ENCODE measurements at places on chromosomes 3 and 15.

DNA sequence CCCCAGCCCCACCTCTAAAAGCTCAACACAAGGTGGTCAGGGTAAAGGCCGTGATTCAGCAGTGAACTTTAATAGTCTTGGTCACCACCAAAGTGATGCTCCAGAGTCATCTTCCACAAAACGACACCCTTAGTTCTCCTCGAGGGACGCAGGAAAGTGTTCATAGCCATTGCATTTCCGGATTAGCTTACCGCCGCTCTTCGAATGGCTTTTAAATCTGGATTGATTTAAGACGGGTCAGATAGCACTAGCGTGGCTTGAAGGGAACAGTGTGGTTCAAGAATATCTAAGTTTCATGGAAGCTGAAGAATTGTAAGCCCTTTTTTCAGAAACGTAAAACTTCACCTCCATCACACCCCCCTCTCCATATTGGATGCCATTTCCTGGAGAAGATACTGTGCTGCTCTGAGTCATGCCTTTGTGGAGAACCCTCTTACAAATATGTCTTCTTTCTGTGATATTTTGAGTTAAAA lies 829 bp downstream of the RNF7 start:
- no peak for DNase-seq

GRCh38 chr3:195249057-195249770 lies 21.7 kb downstream of the XXYLT1 start:
- no peak for DNase-seq

- no peak for DNase-seq
Measured at GRCh38 chr3:157274644-157275137, 114.7 kb upstream of the CCNL1 start.

- DNase-seq: no peak
Measured at GRCh38 chr15:98150084-98150483, 189.6 kb downstream of the ARRDC4 start.

DNA sequence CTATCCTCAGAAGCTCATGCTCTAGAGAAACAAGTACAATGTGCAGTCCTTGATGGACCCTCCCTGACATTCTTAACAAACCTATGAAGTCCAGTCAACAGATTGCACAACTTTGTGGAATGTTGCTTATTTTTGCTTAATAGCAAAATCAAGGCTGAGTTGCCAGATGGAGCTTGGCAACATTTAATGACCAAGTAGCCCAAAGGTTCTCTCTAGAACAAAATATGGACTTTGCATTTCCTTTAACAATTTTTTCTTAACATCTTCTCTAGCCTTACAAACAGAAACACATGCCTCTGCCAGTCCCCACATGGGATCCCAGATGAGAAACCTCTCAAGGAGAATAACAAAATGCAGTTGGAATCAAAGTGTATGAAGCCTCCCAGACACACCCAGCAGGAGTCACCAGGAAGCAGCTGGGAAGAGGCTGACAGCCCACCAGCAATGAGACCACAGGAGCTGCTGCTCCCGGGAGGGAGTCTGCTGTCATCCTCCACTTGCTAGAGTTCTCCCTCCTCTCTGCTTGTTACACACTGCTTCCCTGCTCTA lies 422.5 kb upstream of the CDIN1 start:
- no peak for DNase-seq

GRCh38 chr3:42214565-42215283 lies 51.3 kb downstream of the CCK start:
- DNase-seq: no peak

GRCh38 chr3:184336547-184337398 lies 627 bp upstream of the FAM131A start:
- DNase-seq: no peak

DNA sequence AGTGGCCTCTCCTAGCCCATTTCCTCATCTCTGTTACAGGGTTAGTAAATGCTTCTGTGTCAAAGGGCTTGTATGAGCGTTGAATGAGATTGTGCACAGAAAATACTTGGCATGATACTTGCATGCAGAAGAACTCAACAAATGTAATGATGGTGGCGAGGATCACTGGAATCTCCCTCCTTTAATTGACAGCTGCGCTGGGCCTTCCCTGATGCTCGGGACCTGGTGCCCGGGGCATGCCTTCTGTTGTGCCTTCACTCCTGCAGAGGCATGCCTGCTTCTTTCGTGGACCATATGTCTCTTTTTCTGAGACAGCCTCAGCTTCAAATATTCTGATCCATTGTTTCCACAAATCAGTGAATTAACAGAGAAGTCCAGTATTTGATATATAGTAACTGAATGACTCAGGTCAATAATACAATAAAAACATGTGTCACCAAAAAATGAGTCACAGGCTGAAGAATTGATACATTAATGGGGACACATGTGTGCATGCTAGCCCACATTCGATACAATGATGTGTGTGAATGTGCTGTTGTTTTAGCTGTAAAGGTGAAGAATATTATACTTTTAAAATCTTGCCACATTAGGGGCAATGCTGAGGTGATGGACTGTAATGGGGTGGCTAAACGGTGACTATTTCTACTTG lies 243.3 kb upstream of the TBL1XR1 start:
- no peak for DNase-seq

GRCh38 chr3:146626403-146627122 lies 21.4 kb upstream of the PLSCR5 start:
- DNase-seq: no peak

DNA sequence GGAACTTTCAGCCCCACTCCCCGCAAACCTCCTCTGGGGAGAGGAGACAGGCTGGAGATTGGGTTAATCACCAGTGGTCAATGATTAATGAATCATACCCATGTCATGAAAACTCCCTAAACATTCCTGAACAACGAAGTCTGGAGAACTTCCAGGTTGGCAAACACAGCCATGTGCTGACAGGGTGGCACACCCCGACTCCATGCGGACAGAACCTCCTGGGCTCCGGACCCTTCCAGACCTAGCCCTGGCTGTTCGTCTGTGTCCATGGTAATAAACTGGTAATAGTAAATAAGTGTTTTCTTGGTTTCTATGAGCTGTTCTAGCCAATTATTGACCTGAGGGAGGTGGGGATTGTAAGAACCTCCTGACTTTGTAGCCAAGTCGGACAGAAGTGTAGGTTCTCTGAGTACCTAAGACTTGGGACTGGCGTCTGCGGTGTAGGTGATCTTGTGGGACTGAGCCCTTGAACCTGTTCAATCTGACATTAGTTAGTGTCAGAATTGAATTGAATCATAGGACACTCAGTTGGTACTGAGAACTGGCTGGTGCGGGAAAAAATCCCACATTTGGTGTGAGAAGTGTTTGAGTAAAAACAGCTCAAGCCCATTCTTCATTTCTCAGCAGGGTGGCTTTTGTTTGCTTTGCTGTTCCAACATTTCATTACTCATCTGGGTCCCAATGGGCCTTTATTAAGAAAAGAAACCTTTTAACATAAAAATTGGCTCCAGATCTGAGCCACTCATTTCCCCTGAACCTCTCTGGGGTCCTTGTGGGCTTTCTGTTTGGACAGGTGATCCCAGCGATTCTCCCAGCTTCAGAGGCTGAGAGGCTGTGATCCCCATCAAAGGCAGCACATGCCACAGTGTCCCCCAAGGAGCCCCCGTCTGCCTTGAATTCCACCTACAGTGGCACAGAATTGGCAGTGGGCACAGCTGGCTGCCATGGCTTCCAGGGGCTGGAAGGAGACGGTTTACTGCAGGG lies 151.0 kb downstream of the TJP1 start:
- no peak for DNase-seq

DNA sequence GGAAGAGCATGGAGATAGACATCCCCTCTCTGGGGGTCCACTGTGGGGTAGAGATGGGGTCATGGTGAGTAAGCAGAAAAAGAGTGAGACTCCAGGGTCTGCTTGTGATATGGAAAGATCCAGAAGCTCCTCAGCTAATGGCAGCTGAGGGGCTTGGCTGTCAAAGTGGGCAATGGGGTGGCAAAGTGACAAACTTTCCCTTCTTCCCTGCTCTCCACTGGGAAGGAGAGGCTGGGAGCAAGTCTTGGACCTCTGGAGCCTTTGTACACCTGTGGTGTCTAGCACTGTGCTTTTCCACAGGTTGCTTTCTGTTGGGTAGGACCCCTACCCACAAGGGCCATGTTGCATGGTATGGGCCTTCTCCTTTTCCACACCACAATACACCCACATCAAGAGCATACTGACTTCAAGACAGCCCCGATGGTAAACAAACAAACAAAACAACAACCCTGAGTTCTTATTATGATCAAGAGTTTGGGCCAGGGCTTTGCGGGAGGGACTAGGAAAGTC lies 3.5 kb downstream of the ITGA11 start:
- DNase-seq: no peak

GRCh38 chr3:71466483-71466882 lies 117.0 kb downstream of the FOXP1 start:
- no peak for DNase-seq
